ENCODE measurements at places on chromosomes 16 and 17.

DNA sequence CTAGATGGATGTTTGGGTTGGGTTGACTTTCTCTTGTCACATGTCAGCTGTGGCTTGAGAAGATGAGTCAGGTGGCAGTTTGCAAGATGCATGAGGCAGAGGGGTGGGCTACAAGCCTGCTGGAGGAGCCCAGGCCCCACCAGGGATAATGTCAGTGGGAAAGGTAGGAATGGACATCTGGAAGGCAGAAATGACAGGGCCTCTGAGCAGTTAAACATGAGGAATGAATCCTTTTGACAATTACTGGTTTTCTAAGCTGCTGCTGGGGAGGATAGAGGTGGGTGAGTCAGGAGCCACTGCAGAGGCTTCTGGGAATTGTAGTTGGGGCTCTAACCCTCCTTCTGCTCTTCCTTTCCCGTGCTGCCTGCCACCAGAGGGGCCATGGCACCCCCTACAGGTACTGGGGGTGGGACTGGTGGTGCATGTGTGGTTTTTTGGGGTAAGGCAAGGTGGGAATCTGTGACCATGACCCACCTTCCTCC is 15.7 kb downstream of the SLC52A1 start:
- no peak for DNase-seq

DNA sequence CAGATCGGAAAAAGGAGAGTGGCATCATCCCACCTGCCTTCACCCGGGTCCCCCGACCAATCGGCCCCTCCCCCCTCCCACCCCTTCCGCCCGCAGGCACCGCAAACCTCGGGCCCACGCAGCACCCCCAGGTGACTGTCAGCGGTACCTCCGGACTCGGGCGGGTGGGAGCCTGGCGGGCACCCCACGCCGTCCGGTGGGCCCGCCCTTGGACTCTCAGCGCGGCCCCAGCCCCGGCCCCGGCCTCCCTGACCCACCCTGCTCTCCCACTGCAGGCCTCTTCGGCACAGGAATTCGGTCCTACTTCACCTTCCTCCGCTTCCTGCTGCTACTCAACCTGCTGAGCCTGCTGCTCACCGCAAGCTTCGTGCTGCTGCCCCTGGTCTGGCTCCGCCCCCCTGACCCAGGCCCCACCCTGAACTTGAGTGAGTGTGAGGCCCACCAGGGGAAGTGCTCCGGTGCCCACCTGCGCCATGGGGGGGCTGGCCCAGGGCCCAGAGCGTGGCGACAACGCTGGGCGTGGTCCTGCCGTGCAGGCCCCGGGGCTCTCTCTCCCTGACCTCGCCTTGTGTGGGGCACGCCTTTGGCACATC is 1.6 kb downstream of the TMC8 start:
- DNase-seq, result no peak

GRCh38 chr16:51722467-51722866 is 571.4 kb upstream of the SALL1 start:
- DNase-seq, result no peak

- no peak for DNase-seq
These were observed 129.0 kb downstream of the CCDC182 start for GRCh38 chr17:57615836-57616757.

DNA sequence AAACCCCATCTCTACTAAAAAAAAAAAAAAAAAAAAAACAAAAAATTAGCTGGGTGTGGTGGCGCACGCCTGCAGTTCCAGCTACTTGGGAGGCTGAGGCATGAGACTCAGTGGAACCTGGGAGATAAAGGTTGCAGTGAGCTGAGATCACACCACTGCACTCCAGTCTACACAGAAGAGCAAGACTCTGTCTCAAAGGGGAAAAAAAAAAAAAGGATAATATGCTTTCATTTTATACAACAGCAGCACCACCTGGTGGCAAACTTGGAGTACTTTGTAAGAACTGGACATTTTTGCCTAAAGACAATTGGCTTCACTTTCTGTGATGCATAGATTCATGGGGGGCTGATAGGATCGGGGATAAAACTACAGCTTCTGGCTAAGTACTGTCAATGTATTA is 8.5 kb downstream of the CHTF8 start:
- DNase-seq, result no peak

DNA sequence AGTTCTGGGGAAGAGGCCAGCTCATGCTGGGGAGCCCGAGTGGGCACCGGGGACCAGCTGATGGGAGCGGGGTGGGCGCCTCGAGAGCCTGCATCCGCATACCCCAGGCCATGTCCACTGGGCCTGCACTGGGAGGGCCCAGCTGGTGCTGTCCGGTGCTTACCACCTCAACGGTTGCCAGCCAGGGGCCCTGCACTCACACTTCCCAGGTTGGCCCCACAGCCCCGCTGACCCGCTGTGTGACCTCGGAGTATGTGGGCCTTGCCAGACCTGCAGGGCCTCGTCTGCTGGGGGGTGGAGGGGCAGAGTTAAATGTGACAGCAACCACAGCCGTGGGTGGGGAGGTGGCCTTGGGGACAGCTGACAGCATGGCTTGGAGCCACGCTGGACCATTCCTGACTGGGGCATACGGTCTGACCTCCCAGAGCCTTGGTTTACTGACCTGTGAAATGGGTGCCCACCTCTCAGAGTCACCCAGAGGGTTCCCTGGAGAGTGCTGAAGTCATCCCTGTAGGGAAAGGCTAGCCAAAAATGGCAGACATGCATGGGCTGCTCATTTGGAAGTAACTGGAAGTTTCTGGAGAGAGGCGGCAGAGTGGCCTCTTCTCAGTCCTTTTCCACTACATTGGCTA is 5.4 kb upstream of the GAA start:
- no peak for DNase-seq

- peak; percentile 69 for DNase-seq
These were observed at the start of gene ITGAL for GRCh38 chr16:30472328-30472942. Gene ITGAL, plus strand, starts transcription at chr16:30472742. Its CDS starts 96 bp downstream, at chr16:30472838.

GRCh38 chr16:85575920-85576319 is 37.2 kb upstream of the GSE1 start:
- DNase-seq, result no peak

DNA sequence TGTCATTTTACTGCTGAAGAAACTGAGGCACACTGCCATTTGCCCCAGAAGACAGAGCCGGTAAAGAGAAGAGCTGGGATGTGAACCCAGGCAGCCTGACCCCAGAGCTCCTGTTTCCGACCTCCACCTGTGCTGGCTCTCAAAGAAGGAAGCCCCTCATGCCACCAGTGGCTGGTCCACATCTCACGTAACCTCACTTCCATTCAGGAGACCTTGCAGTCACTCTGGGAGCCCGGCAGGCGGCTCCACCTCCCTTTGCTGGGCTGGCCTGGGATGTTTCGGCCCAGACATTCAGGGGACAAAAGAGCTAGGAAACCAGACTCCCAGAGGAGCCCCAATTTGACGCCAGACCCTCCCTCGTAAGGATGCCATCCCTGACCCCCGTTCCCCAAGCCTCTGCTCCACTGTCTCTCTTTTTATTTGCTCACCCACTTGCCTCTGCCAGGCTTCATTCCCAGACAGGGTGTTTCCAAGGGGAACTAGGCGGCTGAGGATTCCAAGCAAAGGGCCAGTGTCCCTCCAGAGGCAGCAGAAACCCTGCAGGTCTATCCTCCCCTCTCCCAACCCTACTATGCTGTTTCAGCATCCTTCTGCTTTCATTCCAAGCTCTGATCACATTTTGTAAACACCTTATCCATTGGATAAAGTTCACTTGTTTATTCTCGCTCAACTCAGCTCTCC is 2.8 kb downstream of the TAF1C start:
- DNase-seq, result no peak

GRCh38 chr16:77584205-77584859 is 138.0 kb upstream of the NUDT7 start:
- DNase-seq, result peak; percentile 9

GRCh38 chr17:50688245-50688644 is 19.5 kb downstream of the ANKRD40 start:
- no peak for DNase-seq

DNA sequence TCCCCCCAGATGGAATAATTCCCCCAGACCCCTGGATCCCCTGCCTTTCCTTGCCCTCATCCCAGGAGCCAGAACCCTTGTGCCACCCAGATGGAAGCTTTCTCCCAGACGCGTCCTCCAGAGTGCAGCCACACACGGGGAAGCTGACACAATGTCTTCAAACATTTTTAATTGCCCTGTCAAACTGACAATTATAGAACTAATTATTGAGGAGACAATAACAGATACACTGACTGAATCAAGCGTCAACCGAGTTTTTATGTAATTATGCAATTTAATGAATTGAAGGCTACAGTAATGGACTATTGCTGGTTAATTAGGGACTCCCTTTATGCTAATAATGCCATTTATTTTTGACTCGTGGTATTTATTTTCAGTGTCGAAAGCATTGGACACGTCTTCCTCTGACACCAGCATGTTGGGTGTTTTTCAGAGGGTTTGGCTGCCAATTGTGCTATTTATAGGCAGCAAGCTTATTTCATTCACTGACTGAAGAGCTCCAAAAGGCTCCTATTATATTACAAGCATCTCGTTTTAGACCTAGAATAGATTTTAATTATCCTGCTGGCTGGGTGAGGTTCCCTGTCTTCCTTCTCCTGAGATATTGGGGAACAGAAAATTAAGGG is 298.2 kb upstream of the C16orf82 start:
- no peak for DNase-seq

DNA sequence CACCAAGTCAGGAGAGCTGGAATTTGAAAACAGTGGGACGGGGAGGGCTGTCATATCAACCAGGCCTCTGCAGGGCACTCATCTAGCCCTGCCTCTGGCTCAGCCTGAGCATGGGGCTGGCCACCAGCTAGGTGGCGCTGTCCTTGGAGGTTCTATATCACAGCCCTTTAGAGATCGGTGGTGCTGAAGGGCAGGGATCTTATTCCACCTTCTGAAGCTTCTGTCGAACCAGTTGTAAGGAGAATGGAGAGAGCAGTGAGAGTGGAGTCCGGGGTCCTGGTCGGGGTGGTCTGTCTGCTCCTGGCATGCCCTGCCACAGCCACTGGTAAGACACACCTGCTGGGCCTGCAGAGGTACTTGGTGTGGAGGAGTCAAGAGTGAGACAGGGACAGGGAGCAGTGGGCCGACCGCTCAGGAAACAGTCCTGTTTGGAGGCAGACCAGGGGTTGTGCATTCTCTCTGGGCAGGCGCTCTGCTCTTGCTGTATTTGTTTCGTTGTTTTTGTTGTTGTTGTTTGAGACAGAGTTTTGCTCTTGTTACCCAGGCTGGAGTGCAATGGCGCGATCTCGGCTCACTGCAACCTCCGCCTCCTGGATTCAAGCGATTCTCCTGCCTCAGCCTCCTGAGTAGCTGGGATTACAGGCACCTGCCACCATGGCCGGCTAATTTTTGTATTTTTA is at the start of gene CES3:
Gene CES3 (plus strand): TSS at position 202 of the 680 bp plus-strand sequence. CDS start 42 bp downstream, at position 244.
- no peak for DNase-seq

- no peak for DNase-seq
These were observed 43.4 kb downstream of the CYB5D2 start for GRCh38 chr17:4186357-4186881.

GRCh38 chr17:29010586-29010985 is 4.8 kb upstream of the SEZ6 start:
- no peak for DNase-seq

DNA sequence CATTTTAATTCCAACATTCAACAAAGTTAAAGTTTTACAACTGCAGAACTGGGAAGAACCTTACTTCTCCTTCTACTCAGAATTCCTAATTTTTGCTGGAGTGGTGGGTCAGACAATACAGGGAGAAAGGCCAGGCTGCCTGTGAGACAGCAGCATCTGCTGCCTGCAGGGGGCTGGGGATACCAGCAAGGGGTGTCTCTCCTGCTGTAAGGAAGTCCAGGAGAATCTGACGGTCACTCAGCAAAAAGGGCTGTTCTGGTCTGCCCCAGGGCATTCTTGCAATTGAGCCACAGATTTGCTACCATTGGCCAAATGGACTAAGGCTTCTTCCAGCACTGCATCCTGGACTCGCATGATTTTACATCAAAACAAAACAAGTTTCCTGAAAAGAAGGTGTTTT is 426.6 kb upstream of the CDH11 start:
- no peak for DNase-seq

- DNase-seq, result no peak
These were observed 20.3 kb downstream of the COX4I1 start for GRCh38 chr16:85819771-85820170.

DNA sequence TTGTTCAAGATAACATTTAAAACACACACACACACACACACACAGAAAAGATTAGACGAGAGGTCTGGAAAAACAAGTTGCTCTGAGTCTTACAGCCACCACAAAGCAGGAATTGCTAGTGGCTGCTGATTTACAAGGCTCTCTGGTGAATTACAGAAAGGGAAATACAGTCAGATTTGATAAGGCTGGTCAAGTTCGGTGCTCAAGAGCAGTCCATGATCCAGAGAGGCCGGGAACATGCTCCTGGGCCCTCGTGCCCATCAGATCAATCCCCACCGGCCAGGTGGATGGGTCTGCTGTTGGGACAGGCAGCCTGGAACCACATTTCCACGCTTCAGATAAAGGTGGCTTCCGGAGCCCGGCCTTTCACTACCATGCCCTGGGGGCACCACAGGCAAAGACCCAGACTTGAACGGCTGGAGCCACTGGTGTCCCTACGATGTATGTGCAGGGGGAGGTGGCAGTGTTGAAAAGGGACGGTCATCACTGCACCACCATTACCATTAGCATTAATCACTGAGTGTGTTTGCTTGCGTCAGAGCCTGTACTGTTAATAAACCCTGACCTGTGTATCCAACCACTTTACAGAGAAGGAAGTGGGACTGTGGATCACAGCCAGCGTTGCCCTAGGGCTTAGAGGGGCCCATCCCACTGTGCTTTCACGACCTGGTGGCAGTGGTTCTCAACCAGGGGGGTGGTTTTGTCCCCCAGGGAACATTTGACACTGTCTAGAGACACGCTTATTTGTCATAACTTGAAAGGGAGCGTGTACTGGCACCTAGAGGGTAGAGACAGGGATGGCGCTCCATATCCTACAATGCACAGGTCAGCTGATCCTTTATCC is 95.1 kb downstream of the XYLT1 start:
- DNase-seq, result no peak

DNA sequence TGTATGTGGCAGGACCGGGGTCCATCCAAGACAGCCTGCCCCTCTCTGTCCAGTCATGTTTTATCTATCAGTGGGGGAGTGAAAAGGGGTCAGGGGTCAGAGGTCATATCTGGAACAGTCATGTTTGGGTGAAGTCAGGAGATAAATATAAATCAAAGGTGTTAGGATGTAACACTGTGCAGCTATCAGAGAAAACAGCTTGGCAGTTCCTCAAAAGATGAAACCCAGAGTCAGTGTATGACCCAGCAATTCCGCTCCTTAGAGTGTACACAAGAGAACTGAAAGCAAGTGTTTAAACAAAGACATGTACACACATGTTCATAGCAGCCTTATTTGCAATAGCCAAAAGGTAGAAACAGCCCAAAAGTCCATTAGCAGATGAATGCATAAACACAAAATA is 361.3 kb downstream of the FOXL1 start:
- no peak for DNase-seq

- DNase-seq, result no peak
These were observed 1.9 kb upstream of the C16orf87 start for GRCh38 chr16:46832757-46833459.

DNA sequence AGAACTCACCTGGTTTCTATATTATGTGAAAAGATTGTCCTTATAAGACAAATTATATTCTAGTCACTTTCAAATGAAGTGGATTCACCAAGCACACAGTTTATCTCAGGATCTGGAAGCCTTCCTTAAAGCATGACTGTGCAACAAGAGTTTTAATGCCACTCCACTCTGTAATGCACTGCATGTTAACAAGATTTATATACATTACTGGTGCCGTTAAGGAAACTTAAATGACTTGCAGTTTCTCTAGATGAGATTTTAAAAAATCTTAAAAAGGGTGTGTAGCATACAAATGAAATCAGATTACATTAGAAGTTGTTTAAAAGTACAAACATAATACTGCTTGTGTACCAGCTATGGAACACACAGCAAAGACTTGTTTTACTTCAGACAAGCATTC is 150.8 kb downstream of the SNX11 start:
- no peak for DNase-seq

GRCh38 chr17:11251561-11252107 is 10.6 kb downstream of the SHISA6 start:
- no peak for DNase-seq

All from GM18507 (cell line).